ENCODE measurements at places on chromosomes 4 and X. TPM values are rescaled to one million over a fixed set of nuclear protein-coding genes. Genes with fewer than 3 reads are reported as not detected.

DNA sequence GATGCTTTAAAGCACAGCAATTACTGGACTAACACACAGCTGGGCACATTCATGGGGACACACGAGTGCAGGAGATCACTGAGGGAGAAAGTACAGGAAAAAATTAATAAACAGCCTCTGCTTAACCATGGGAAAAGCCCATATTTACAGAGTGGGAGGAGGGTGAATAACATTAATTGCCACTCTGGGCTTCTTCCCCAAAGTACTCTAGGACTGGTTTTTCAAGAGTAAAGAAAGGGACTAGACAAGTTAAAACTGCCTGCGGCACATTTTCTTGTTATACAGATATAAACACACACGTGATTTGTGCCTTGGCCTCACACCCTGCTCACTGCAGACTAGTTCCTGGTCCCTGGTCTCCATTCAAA lies 179.7 kb upstream of the TET2 start:
- no peak for DNase-seq
- no peaks in the 10 kb centered on the region for H3K36me3 ChIP-seq
- no peak overlapping the region for H3K4me3 ChIP-seq
- H3K4me1 ChIP-seq: no peaks in the 10 kb centered on the region
- no peak overlapping the region for H3K27ac ChIP-seq

DNA sequence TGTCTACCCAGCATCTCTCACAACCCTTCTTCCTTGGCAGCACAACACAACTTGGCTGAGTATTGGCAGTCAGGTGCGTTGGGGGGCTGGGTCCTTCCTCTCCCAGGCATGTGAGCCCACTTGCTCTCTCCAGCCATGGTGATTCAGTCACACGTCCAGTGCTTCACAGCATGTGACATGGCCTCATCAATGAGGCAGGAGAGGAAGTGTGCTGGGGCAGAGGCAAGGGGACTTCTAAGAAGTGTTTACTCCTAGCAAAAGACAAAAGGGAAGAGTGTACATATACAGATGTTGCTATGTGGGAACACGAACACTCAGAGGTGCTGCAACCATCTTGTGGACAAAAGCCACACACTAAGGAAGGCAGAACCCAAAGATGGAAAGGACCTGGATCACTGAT lies 380.8 kb downstream of the FBXW7 start:
- peaks cover 6% of the 10 kb centered on the region for H3K4me1 ChIP-seq
- no peak overlapping the region for H3K4me3 ChIP-seq
- H3K36me3 ChIP-seq: no peaks in the 10 kb centered on the region
- no peak for DNase-seq
- H3K27ac ChIP-seq: no peak overlapping the region

- no peaks in the 10 kb centered on the region for H3K36me3 ChIP-seq
- H3K4me3 ChIP-seq: no peak overlapping the region
- H3K27me3 ChIP-seq: no peaks in the 10 kb centered on the region
- no peaks in the 10 kb centered on the region for H3K4me1 ChIP-seq
- H3K27ac ChIP-seq: no peak overlapping the region
Observed at GRCh38 chr4:90458576-90458975, 331.4 kb downstream of the CCSER1 start.

Gene SHOX
- total RNA-seq: 29.3 TPM

Measured in HFFc6 (cell line).